CD8-positive, alpha-beta memory T cell (primary cell): ENCODE measurements at places on chromosomes 3 and 15.
A peak's percentile ranks its signal among the peaks of the same experiment; 100 is the strongest.

- peaks cover 17% of the 10 kb centered on the region for H3K4me1 ChIP-seq
- DNase-seq: no peak
- H3K27me3 ChIP-seq: no peaks in the 10 kb centered on the region
- no peak overlapping the region for H3K4me3 ChIP-seq
- no peaks in the 10 kb centered on the region for H3K36me3 ChIP-seq
These were observed 326.4 kb upstream of the SATB1 start for GRCh38 chr3:18751514-18751913.

- DNase-seq: no peak
- H3K4me1 ChIP-seq: no peaks in the 10 kb centered on the region
- no peaks in the 10 kb centered on the region for H3K36me3 ChIP-seq
- no peak overlapping the region for H3K27ac ChIP-seq
- H3K4me3 ChIP-seq: no peak overlapping the region
These were observed 76.0 kb downstream of the SLCO3A1 start for GRCh38 chr15:91929509-91929908.

DNA sequence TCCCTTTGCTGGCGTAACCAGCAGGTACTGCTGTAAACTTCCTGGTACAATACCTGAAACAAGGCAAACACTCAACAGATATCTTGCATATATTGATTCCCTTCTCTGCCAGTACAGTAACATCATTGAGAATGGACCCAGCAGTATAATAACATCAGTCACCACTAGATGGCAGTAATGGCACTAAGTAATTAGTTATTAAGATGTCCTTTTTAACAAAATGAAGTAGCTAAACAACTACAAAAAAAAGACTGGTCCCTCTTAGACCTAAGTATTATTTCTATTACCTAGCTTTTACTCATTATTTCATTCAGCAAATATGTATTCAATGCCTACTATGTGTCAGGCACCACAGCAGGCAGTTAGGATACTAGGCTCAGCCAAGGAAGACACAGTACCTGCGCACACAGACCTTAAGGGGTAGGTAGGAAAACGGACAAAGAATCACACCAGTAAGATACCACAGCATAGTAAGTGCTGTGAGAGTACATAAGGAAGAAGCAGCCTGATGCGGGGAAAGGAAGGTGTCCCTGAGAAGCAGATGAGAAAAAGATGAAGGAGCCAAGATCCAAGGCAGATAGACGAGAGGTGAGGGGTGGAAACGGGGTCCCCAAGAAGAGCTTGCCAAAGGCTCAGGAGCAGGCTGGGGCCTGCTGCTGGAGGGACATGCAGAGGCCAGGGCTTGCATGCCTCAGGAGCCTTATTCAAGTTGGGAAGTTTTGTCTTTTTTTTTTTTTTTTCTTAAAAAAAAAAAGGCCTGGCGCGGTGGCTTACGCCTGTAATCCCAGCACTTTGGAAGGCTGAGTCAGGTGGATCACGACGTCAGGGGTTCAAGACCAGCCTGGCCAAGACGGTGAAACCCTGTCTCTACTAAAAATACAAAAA lies 102.7 kb upstream of the CHD2 start:
- DNase-seq: peak; percentile 68
- no peaks in the 10 kb centered on the region for H3K36me3 ChIP-seq
- no peak overlapping the region for H3K4me3 ChIP-seq
- H3K27me3 ChIP-seq: no peaks in the 10 kb centered on the region

- no peak overlapping the region for H3K4me3 ChIP-seq
- no peak for DNase-seq
- no peaks in the 10 kb centered on the region for H3K36me3 ChIP-seq
- H3K27ac ChIP-seq: no peak overlapping the region
- no peaks in the 10 kb centered on the region for H3K27me3 ChIP-seq
- no peaks in the 10 kb centered on the region for H3K4me1 ChIP-seq
These were observed 69.7 kb downstream of the SCN5A start for GRCh38 chr3:38579551-38580449.

DNA sequence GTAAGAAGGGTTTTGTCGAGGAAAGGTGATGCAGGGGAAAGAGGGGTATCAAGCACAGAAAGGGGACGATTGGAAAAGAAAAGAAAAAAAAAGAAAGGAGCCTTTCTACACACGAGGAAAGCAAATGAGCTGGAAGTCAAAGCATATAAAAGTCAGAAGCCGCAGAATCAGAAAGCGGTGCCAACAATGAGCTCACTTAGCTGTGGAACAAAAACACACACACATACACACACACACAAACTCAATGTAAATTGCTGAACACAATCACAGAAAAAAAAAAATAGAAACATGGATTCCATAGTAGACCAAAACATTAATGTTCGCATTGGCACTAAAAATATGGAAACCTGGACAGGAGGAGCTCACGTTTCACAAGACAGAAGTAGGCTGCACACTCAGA lies 63.4 kb upstream of the FEZF2 start:
- H3K36me3 ChIP-seq: no peaks in the 10 kb centered on the region
- no peaks in the 10 kb centered on the region for H3K4me1 ChIP-seq
- no peak overlapping the region for H3K27ac ChIP-seq
- no peak for DNase-seq
- H3K27me3 ChIP-seq: no peaks in the 10 kb centered on the region
